ENCODE measurements at places on chromosomes 1 and 21.

DNA sequence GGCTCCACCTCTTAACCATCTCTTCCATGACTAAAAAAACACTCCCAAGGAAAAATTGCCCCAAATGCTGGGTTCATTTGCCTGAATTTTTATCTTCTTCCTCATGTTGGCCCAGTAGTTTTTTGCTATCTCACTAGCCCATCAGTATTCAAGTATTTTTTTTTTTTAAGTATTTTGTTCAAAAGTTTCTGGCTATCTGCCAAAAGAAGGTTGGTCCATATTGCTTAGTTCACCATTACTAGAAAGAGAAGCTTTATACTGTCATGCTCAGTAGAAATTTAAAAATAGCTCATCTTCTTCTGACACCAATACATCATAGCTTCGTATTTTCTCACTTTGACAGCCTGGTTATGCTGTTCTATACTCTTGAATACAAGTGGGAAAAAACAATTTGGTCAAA is 41.0 kb upstream of the PDE9A start:
- no peak for DNase-seq

- no peak for DNase-seq
These were observed 11.4 kb upstream of the TENT5C start for GRCh38 chr1:117594261-117594990.

DNA sequence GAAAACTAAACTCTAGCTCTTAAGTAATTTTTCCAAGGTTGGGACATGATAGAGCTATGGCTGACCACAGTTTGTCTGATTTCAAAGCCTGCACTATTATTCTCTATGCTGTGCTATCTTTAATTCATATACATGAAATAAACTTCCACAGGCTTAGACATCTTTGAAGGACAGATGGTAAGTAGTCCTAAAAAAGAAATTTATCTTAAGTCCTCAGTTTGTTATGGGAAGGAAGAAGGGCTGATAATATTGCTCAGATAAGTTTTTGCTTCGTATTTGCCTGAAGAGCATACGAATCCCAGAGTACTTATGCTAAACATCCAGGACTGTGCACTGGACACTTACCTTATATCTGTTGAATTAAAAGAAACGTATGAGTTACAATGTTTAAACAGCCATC is 39.6 kb downstream of the VCAM1 start:
- DNase-seq = no peak

DNA sequence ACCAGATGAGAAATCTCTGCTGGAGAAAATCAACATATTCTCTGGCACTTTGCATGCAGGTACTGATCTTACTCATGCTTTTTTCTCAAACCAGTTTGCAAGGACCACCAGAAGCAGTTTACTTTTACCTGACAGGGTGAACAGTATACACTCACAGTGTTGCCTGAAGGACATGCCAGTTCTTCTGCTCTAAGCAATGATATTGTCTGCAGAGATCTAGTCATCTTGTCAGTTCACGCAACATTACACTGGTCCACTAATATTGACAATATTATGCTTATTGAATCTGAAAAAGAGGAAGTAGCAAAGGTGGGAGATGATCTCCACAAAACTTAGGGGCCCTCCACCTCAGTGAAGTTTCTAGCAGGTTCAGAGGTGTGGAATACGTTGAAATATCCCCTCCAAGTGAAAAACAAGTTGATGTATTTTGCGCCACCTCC is 3.8 kb upstream of the S100B start:
- no peak for DNase-seq

- no peak for DNase-seq
These were observed 323.6 kb downstream of the MRPL39 start for GRCh38 chr21:25283720-25284119.

- peak; percentile 85 for DNase-seq
These were observed 350 bp upstream of the S100A6 start for GRCh38 chr1:153536012-153536670.

- no peak for DNase-seq
These were observed 159.2 kb downstream of the GALNT2 start for GRCh38 chr1:230226007-230226800.

GRCh38 chr1:221294242-221294641 is 415.0 kb downstream of the HLX start:
- DNase-seq = no peak

- peak; percentile 85 for DNase-seq
These were observed 10.8 kb downstream of the ADAMTSL4 start for GRCh38 chr1:150560011-150560438.

DNA sequence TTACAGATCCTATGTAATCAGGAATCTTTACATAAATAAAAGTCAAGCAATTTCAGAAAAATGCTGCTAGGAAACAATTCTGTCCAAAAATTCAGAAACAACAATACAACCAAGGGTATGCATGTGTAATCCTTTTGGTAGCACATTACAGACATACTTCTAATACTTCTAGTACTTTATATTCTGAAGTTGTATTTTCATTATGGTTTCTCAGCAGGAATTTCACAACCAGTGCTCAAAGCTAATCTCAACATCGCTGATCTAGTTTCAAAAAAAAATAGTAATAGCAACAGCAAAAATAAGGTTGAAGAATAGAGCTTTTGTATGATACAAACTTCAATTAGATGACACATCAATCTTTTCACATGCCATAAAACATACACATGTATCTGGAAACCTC is 545.2 kb downstream of the LTN1 start:
- no peak for DNase-seq

DNA sequence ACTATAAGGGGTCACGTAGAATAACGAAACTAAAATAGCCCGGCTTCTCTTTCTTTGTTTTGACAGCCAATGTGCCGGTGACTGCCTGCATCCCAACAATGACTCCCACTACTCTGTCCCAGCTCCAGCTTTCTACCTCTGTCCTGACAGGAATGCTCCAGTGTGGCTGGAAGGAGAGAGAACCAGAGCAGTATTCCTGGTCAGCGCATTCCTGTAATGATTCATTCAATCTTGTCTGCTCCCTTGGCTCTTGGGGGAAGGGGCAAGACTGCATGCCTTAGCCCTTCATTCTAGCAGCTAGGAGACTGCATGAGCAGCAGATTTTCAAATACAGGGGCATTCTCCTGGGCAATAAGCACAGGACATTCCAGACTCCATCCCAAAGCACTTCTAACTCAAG is 132.1 kb upstream of the PRMT6 start:
- no peak for DNase-seq

- no peak for DNase-seq
These were observed 21.2 kb upstream of the FMO4 start for GRCh38 chr1:171292799-171293198.

DNA sequence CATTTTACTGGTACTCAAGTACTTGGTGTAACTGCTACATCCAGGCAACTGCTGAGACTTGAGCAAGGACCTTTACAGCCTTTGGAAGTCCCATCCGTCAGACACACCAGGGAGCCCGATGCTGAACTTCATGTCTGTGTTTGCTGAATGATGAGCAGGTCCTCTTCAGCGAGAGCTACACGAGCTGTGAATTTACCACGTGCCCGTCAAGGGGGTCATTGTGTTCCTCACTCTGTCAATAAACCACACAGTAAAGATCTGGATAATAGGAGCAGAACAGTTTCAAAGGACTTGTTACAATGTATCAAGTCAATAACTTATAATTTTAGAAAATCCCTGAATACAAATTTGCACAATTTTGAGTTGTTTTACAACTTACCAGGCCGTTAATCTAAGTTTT is 427.2 kb downstream of the KIF26B start:
- no peak for DNase-seq

- DNase-seq = no peak
These were observed 228.2 kb downstream of the COP1 start for GRCh38 chr1:175978926-175979325.

- DNase-seq = no peak
These were observed 98.8 kb downstream of the GLIS1 start for GRCh38 chr1:53639996-53640700.

GRCh38 chr1:22788254-22788661 is 77.6 kb downstream of the EPHB2 start:
- no peak for DNase-seq

- no peak for DNase-seq
These were observed 23.6 kb upstream of the APOBEC4 start for GRCh38 chr1:183676586-183677189.

- DNase-seq = no peak
These were observed 547.2 kb upstream of the NCAM2 start for GRCh38 chr21:20451046-20451445.

- DNase-seq = no peak
These were observed 86.0 kb downstream of the EPHB2 start for GRCh38 chr1:22796642-22797041.

DNA sequence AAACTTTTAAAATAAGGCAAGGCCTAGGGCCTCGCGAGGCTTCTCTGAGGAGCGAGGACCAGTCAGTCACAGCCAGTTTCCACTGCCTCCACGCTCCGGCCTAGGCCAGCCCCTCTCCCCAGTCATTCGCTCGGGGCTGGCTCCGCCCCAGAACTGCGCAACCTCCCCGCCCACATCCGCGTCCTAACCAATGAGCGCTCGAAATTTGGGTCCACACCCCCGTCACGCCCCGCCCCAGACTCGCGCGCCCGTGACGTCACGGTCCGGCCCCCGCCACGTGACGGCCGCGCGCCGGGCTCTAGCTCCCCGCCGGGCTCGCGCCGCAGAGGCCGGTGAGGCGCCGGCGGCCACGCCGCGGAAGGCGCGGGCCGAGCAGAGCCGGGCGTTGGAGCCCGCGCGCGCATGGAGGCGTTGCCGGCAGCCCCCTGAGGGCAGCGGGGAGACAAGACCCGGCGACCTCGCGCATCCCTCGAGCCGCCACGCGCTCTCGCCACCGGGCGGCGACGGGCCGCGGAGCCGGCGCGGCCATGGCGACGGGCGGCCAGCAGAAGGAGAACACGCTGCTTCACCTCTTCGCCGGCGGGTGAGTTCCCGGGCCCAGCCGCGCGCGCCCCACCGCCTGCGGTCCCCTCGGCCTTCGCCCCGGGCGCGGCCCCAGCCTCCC is at the start of gene SLC25A33:
TSS of gene SLC25A33 (plus strand) at position 301 of the 664 bp plus-strand sequence. CDS start at position 528, 227 bp downstream.
- DNase-seq = peak; percentile 99

DNA sequence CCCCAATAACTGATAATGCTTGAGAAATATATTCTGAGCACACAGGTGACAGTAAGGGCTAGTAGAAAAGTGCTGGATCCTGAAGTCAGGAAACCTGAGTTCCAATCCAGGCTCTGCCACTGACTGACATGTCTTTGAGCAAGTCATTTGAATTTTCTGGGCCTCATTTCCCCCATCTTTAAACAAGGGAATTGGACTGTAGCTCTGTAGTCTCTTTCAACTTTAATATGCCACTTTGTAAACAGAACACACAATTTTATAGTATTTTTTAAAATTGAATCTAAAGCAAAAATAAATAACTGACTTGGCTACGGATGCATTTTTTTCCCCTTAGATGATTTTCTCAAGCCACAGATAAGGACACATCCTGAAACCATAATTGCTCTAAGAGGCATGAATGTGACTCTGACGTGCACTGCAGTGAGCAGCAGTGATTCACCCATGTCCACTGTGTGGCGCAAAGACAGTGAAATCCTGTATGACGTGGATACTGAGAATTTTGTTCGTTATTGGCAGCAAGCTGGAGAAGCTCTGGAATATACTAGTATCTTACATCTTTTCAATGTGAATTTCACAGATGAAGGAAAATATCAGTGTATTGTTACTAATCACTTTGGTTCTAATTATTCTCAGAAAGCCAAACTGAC is 37.0 kb downstream of the LRIG2 start:
- DNase-seq = no peak

GRCh38 chr1:192601143-192601542 is 25.6 kb downstream of the RGS1 start:
- DNase-seq = no peak

DNA sequence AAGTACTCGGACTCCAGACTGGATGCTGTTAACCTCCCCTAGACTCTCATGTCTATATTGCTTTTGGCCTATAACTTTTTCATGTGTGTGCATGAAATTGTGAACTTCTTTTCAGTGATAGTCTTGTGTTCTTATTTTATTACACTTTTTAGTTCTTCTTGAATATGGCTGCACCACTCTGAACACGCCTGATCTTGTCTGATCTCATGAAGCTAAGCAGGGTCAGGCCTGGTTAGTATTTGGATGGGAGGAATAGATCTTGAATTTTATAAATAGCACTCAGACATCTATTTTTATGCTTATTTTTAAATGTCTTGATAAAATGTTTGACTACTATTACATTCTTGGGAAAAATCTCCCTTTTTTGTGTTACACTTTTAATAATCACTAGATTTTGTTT is 22.4 kb downstream of the TCP10L start:
- no peak for DNase-seq

GRCh38 chr1:115712911-115713609 is 55.5 kb downstream of the CASQ2 start:
- no peak for DNase-seq

DNA sequence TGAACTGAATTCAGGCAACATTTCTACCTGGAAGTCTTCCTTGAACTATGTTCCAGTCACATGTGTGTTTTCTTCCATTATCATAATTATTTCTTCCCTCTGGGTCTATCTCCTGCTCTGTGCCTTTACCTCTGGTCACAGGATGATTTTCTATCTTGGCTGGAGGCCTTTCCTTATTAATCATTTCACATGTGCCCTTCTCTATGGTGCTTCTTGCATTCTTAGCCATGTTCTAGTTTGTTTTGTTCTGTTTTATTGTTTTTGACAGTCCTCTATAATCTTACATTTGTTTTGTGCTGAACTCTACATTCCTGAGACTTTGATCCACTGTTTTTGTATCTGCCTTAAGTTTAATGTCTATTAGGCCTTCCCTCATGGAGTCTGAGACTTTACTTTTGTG is 51.0 kb downstream of the SGIP1 start:
- DNase-seq = no peak

DNA sequence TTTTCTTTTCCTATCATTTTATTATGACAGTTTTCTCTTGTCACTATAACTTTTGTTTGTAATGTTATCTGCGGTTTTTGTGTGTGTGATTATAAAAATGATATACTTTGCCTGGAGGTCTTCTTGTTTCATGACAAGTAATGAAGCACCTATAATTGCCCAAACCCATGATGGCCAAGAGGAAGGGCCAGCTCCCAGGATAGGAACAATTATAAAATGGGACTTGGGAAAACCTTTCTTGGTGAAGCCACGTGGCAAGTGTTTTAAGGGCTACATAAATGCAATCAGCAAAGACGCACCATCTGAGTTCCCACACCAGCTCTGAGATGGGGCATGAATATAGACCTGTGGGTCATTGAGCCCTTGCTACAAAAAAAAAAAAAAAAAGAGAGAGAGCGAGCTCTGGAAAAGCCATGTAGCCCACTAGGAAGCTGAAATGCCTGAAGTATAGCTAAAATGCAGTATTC is 462.6 kb upstream of the RUNX1 start:
- DNase-seq = no peak

All from activated CD4-positive, alpha-beta T cell treated with anti-CD3 and anti-CD28 coated beads for 48 hours (primary cell).